Stimulated activated CD4-positive, alpha-beta T cell treated with anti-CD3 and anti-CD28 coated beads, Interleukin-15, amount 100 ng/mL, for 1 hour (primary cell): ENCODE measurements at places on chromosomes 13 and 19.

DNA sequence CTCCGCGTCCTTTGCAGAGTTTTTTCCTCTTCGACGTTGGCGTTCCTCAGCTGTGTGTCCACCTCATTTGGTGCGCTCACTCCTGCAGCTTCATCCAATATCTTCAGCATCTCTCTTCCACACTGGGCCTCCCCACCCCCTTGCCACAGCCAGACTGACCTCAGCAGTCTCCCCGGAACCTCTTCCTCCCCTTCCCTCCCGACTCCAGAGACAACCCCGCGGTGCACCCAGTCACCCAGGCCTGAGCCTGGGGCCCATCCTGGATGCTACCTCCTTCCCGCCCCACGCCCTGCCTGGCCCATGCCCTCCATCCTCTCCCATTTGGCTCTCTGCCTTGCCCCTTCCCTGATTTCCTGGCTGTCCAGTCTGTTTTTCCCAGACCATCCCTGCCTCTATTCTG, 8.1 kb upstream of the C5AR2 start:
- no peak for DNase-seq

GRCh38 chr13:34417896-34418295, 524.2 kb upstream of the NBEA start:
- DNase-seq = no peak

GRCh38 chr19:23394511-23394910, 760 bp downstream of the ZNF91 start:
- DNase-seq = no peak

- no peak for DNase-seq
These were observed 4.3 kb downstream of the WTIP start for GRCh38 chr19:34485831-34486230.

- no peak for DNase-seq
These were observed 567 bp upstream of the CTU1 start for GRCh38 chr19:51108805-51109146.

DNA sequence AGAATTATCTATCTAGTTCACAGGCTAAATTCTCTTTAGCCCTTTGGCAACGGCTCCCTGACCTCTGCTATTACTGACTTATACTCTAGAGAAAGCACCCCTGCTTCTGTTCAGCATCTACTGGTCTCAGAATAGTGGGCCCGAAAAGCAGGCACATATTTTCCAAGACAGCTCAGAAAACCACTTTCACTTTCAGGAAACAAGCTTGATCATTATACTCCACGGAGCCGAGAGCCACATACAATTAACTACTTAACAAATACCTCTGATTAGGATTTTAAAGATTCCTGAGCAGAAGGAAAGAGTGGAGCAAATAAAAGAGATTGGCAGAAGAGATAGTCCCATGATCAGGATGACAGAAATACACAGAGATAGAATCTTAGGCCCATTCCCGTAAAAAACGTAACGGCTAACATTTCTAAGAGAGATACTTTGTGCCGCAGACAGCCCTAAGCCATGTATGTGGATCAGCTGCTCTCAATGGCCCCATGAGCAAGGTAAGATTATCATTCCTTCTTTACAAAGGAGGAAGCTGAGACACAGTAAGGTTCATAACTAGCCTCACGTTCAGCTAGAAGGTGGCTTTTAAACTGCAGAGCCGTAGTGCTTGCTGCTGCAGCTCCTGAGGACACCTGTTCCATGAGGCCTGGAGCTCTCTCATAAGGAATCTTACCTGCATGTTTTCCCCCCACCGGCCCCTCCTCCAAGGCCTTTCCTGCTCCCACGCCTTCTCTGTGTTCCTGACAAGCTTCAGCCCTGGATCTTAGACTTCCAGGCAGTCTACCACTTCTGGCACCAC, 227.2 kb downstream of the FOXO1 start:
- DNase-seq = no peak

- DNase-seq = no peak
These were observed 54.0 kb upstream of the GTF3A start for GRCh38 chr13:27370305-27370872.

DNA sequence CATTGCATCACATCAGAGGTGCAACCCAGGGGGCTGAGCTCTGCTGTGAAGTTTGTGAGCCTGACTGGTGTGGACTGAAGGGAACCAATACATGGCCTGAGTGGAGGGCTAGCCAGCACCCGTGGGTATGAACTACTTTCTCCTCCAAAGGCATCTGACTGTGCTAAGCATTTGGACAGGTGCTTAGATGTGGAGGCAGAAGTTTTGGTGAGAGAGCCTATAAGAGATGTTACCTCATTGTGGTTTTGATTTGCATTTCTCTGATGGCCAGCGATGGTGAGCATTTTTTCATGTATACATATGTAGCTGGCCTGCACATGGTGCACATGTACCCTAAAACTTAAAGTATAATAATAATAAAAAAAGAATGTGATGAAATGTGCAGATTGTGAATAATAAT, 46.9 kb downstream of the TEX29 start:
- no peak for DNase-seq
